ENCODE measurements at places on chromosomes 1 and 21. TPM values are rescaled to one million over a fixed set of nuclear protein-coding genes. Genes with fewer than 3 reads are reported as not detected.

- H3K27ac ChIP-seq: no peak overlapping the region
- no peaks in the 10 kb centered on the region for H3K27me3 ChIP-seq
- no peaks in the 10 kb centered on the region for H3K4me1 ChIP-seq
- no peaks in the 10 kb centered on the region for H3K36me3 ChIP-seq
- no peak for DNase-seq
Measured at GRCh38 chr21:37863842-37864241, 52.4 kb downstream of the KCNJ6 start.

DNA sequence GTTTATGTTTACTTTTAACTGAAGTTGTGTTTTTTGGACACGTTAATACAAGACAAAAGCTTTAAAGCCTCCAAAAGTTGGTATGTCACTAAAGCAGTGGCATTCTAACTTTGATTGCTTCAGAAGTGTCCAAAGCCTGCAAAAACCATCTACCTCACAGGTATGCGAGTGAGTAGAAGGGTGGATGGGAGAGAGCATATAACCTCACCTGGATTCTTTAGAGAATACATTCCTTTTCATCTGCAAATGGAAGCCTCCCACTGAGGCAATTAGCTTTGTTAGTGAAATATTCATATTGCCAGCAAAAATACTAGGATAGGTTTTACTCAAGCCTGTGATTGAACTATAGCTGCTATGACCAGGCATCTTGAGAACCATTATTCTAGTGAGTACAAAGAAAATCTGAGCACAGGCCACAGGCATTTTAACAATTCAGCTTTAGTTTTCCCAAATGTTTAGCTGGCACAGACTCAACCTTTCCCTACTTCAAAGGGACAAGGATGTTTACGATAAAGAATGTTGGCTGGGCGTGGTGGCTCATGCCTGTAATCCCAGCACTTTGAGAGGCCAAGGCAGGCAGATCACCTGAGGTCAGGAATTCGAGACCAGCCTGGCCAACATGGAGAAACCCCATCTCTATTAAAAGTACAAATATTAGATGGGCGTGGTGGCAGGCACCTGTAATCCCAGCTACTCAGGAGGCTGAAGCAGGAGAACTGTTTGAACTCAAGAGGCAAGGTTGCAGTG, 39.7 kb downstream of the MAP3K21 start:
- no peak overlapping the region for H3K27ac ChIP-seq
- H3K36me3 ChIP-seq: no peaks in the 10 kb centered on the region
- DNase-seq: no peak
- H3K27me3 ChIP-seq: peaks cover 4% of the 10 kb centered on the region

DNA sequence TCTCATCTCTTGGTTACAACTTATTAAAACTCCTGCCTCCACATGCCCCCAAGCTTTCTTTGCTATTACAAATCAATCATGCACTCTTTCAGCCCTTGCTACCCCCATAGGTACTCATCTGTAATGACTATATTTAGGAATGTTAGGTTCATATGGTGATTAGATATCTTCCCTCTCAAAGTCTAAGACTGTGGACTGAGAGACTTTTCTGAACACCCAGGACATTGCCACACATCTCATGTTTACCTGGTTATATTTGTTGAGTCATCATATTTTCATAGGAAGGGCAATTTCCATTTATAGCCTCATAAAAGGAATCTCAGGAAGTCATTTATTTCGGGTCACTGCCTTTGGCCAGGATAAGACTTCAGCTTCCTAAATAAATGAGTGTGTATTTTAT, 81.5 kb upstream of the LPGAT1 start:
- H3K4me3 ChIP-seq: no peak overlapping the region
- no peaks in the 10 kb centered on the region for H3K4me1 ChIP-seq
- DNase-seq: no peak
- no peak overlapping the region for H3K27ac ChIP-seq

- peaks cover 20% of the 10 kb centered on the region for H3K27me3 ChIP-seq
- H3K27ac ChIP-seq: peak within 1 kb of the TSS; percentile 18
- H3K36me3 ChIP-seq: no peaks in the 10 kb centered on the region
Measured at GRCh38 chr1:16073490-16074119, at the start of gene FAM131C. Gene FAM131C (minus strand): TSS chr1:16073651. CDS start chr1:16073442, 209 bp downstream.

GRCh38 chr1:220772846-220773245, 13.9 kb upstream of the MTARC1 start:
- H3K27me3 ChIP-seq: peaks cover 2% of the 10 kb centered on the region
- peaks cover 2% of the 10 kb centered on the region for H3K4me1 ChIP-seq
- H3K36me3 ChIP-seq: no peaks in the 10 kb centered on the region
- no peak overlapping the region for H3K4me3 ChIP-seq
- no peak for DNase-seq

DNA sequence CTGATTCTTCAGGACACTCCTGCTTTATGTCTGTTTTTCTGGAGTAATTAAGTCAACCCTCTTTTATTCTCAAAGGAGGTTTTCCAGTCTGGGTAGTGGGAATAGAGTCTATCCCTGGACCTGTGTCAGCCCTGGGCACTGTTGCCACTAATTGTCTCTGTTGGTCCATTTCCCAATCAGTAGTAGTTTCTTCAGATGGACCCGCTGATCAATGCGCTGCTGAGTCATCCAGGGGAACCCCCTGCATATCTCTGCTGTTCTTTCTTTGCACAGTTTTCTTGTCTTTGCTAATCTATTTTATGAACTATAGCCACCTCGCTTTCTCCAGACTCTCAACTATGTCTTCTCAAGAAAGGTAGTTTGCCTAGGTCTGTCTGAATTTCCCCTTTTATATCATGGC, 82.5 kb downstream of the TNNI3K start:
- no peaks in the 10 kb centered on the region for H3K27me3 ChIP-seq
- DNase-seq: no peak

- no peak overlapping the region for H3K27ac ChIP-seq
- no peaks in the 10 kb centered on the region for H3K27me3 ChIP-seq
- H3K4me3 ChIP-seq: no peak overlapping the region
- H3K36me3 ChIP-seq: peaks cover 35% of the 10 kb centered on the region
- no peak for DNase-seq
- peaks cover 6% of the 10 kb centered on the region for H3K4me1 ChIP-seq
Measured at GRCh38 chr1:96771847-96772246, 50.3 kb downstream of the PTBP2 start.

GRCh38 chr1:155219592-155220031, 11.1 kb downstream of the MTX1 start:
- peak overlapping the region; percentile 71 for H3K27ac ChIP-seq
- H3K4me1 ChIP-seq: peaks cover 16% of the 10 kb centered on the region
- no peak overlapping the region for H3K4me3 ChIP-seq
- peaks cover 12% of the 10 kb centered on the region for H3K36me3 ChIP-seq
- DNase-seq: no peak

DNA sequence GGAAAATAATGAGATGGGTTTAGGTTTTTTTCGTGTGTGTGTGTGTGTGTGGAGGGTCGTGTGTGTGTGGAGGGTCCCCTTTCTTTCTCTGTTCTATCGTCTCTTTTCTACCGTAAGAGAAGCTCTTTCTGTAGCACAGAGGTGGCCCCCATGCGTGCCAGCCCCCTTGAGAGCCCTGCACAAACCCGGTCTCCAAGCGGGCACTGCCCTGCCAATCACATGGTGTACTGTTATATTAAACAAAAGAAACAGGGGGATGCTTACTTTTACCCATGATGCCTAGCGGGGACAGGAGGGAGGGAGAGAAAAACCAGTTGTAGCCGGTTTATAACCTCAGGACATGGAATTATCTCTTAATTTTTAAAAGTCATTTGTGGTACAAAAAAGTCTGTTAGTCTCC, 41.0 kb downstream of the GATAD2B start:
- peaks cover 2% of the 10 kb centered on the region for H3K4me1 ChIP-seq
- no peak for DNase-seq
- no peak overlapping the region for H3K27ac ChIP-seq
- H3K27me3 ChIP-seq: no peaks in the 10 kb centered on the region
- no peak overlapping the region for H3K4me3 ChIP-seq

GRCh38 chr1:22216966-22217365, 74.1 kb upstream of the WNT4 start:
- H3K27ac ChIP-seq: no peak overlapping the region
- H3K27me3 ChIP-seq: peaks cover 20% of the 10 kb centered on the region
- H3K4me3 ChIP-seq: no peak overlapping the region
- no peak for DNase-seq

DNA sequence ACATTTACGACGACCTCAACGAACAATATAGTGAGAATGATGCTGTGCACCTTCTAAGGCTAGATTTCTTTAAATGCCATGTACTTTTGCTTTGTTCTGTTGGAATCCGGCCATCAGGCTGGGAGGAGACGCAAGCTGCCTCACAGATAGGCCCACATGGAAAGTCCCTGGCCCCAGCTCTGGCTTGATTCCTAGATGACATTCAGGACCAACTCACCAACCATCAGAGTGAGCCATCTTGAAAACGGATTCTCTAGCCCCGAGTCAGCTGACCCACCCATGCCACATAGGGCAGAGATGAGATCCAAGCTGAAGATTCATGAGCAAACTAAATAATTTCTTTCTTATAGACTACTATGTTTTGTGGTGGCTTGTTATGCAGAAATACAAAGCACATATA, 164.4 kb downstream of the ZNF281 start:
- DNase-seq: no peak
- H3K27me3 ChIP-seq: peaks cover 63% of the 10 kb centered on the region
- H3K36me3 ChIP-seq: no peaks in the 10 kb centered on the region
- H3K4me1 ChIP-seq: peaks cover 3% of the 10 kb centered on the region
- H3K4me3 ChIP-seq: no peak overlapping the region
- no peak overlapping the region for H3K27ac ChIP-seq

DNA sequence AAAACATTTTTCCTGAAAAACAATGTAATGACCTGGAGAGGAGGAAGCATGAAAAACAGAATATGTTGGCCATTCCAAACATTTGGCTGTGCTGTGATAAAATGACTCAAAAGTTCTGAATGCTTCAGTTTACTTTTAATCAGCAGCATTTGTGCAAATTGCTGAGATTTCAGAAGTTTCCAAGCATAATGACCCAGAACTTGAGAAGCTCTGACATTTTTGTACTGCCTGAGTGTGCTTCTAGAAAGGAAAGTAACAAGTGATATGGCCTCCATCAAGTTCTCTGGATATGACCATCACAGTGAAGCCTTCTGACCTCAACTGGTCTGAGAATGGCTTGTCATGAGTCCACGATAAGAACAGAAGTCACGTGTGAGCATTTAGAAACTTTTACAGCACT, 283.4 kb upstream of the ZRANB2 start:
- no peaks in the 10 kb centered on the region for H3K4me1 ChIP-seq
- no peaks in the 10 kb centered on the region for H3K27me3 ChIP-seq
- H3K27ac ChIP-seq: no peak overlapping the region
- H3K4me3 ChIP-seq: no peak overlapping the region

GRCh38 chr1:55309053-55309452, 93.9 kb upstream of the USP24 start:
- no peak for DNase-seq
- H3K36me3 ChIP-seq: no peaks in the 10 kb centered on the region
- H3K4me3 ChIP-seq: no peak overlapping the region
- H3K27ac ChIP-seq: no peak overlapping the region
- H3K4me1 ChIP-seq: peaks cover 11% of the 10 kb centered on the region
- peaks cover 12% of the 10 kb centered on the region for H3K27me3 ChIP-seq

GRCh38 chr1:219446288-219446687, 166.6 kb downstream of the ZC3H11B start:
- no peak for DNase-seq
- peaks cover 10% of the 10 kb centered on the region for H3K4me1 ChIP-seq
- no peak overlapping the region for H3K4me3 ChIP-seq
- no peaks in the 10 kb centered on the region for H3K36me3 ChIP-seq
- H3K27me3 ChIP-seq: peaks cover 4% of the 10 kb centered on the region
- no peak overlapping the region for H3K27ac ChIP-seq

DNA sequence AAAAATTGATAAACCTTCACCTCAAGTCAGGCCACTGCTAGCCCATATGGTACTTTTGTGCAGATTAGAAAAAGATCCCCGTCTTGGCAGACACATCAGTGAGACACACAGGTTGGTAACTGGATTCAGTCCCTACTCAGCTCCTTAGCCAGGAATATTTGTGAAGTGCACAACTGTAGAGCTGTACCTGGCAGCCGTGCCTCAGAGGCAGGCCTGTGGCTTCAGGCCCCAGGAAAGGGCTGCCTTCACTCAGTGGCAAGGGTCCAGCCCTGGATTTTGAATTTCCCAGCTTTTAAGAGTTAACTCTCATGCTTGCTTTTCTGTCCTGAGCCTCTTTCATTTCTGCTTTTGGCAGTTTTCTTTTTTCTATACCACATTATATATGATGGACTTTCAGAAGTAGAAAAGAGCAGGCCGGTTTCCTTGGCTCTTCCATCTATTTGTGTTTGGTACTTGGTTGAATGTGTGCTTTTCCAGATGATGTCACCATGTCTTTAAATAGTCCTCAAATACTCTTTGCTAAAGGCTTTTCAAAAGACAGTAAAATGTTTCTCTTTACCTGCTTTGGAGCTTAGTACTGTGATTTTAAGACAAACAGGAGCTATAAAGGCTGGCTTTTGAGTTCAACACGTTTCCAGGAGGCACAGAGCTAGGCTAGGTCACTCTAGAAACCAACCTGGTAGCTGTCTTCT, 186.6 kb downstream of the AK5 start:
- no peaks in the 10 kb centered on the region for H3K27me3 ChIP-seq
- DNase-seq: no peak
- no peaks in the 10 kb centered on the region for H3K36me3 ChIP-seq

DNA sequence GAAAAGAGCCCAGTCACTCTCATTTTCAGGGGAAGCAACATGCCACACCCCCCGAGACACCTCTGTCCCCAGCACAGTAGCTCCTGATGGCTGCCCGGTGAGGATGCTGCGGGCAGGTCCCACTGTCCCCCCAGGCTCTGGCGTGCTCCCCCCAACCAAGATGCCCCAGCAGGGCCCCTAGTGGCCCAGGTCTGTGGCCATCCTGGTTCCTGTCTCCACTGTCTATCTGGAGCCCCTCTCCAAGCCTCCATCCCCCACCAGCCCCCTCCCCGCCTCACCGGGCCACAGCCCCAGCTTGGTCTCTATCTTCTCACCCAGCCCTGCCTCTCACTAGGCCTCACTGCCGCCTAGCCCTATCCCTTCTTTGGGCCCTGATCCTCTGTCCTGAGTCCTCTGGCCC, 61.8 kb downstream of the UBIAD1 start:
- H3K4me3 ChIP-seq: no peak overlapping the region
- no peak for DNase-seq
- peaks cover 4% of the 10 kb centered on the region for H3K4me1 ChIP-seq
- no peak overlapping the region for H3K27ac ChIP-seq
- no peaks in the 10 kb centered on the region for H3K36me3 ChIP-seq

DNA sequence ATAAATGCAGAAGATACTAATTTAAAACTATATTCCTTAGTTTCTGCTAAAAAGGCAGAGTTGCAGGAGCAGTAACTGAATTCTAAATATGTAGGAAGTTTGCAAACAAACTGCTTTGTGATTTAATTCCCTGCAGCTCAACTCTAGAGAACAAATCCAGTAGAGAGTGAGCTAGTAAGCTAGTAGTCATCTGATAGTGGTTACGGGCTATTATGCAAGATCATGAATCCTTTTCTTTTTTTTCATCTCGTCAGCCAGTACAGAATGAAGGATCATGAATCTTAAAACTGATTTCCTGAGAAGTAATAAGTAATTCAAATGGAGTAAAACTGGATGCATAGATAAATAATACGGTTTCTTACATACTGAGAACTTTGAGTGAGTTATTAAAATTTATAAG, 3.3 kb downstream of the DPH5 start:
- DNase-seq: no peak
- H3K36me3 ChIP-seq: peaks cover 63% of the 10 kb centered on the region
- H3K4me1 ChIP-seq: peaks cover 35% of the 10 kb centered on the region
- H3K27me3 ChIP-seq: no peaks in the 10 kb centered on the region
- H3K4me3 ChIP-seq: no peak overlapping the region

Gene HPDL
- total RNA-seq: 26.8 TPM

Gene OR6K3
- total RNA-seq: not detected

Gene CD2
- 284 TPM for total RNA-seq

Gene GNAT2
- 0.18 TPM for total RNA-seq

Gene F13B
- total RNA-seq: not detected

Gene PRDM16
- total RNA-seq: not detected

Gene HSF2BP
- total RNA-seq: 0.97 TPM

Gene TMEM51
- 0.11 TPM for total RNA-seq

Gene TYW3
- 36.2 TPM for total RNA-seq

Gene FASLG
- 22.5 TPM for total RNA-seq

Gene FMO2
- not detected for total RNA-seq

Gene NEXN
- total RNA-seq: 0.60 TPM

Gene TSPEAR
- total RNA-seq: not detected
